CD4-positive, CD25-positive, alpha-beta regulatory T cell (primary cell): ENCODE measurements at places on chromosomes 7 and 10. TPM values are rescaled to one million over a fixed set of nuclear protein-coding genes. Genes with fewer than 3 reads are reported as not detected.

DNA sequence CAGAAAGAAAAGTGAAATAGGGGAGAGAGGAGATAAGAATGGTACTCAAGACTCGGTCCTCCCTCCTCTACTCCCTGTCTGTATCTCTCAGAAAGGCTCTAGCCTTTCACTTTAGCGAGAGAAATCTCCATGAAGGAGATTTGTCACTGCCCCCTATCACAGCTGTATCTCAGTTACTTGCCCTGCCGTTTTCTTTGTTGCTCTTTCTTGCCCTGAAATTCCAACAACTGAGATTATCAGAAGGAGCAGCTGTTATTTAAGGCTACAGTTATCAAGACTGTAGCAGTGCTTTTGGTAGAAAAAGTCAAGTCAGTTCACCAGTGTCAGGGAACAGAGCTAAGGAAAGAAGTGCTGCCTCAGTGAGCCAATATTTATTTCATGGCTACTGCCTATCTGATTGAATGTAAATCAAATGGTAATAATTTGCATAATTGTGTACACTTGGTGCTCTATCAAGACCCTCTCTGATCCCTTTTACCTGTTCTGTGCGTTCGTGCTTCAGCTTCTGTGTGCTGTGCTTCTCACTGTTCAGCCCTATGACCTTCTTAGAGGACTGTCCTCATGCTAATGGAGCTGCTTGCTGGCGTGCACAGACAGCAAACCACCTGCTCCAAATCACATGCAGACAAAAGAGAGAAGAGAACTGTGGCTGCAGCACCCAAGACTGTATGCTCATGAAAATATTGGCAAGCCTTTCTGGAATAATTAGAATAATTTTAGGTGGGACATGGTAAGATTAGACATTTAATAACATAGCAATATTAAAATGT lies 180.2 kb upstream of the FAM3C start:
- DNase-seq, result no peak

GRCh38 chr7:81484261-81484660 lies 285.6 kb downstream of the HGF start:
- no peak for DNase-seq

PBLD gene
- total RNA-seq, result 1.2 TPM

IDI2 gene
- not detected for total RNA-seq

FAM24A gene
- total RNA-seq, result not detected

TYSND1 gene
- total RNA-seq, result 15.2 TPM

GPNMB gene
- not detected for total RNA-seq

VWC2 gene
- not detected for total RNA-seq

COL13A1 gene
- total RNA-seq, result not detected
